ENCODE measurements at places on chromosomes 7 and 10. TPM values are rescaled to one million over a fixed set of nuclear protein-coding genes. Genes with fewer than 3 reads are reported as not detected.

- no peak for DNase-seq
These were observed 110.7 kb downstream of the ZNF467 start for GRCh38 chr7:149662591-149663095.

DNA sequence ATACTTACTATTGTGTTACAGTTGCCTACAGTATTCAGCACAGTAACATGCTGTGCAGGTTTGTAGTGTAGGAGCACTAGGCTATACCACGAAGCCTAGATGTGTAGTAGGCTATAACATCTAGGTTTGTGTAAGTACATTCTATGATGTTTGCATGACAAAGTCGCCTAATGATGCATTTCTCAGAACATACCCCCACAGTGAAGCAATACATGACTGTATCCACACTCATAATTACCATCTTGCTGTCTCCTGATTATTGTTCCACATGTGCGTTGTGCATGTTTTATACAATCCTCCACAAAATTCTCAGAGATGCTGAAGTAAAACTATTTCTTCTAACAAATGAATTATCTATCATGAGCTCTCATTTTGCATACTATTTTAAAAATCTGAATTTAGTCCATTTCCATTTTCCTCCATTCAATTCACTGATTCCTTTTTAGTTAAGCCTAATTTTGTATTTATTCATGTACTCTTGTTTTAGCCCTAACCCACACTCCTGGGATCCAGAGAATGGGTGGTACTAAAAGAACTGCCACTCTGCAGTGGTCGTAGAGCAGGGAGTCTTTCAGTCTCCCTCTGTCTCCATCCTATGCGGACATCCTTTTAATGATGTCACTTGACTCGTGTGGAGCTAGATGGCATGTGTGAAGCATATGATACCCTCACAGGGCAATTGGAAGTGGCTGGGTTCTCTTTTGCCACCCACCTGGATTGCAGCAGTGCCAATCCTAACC lies 67.6 kb upstream of the CAV2 start:
- DNase-seq: no peak

GRCh38 chr7:127850195-127850594 lies 181.0 kb downstream of the LRRC4 start:
- DNase-seq: no peak

- DNase-seq: no peak
These were observed 202.7 kb downstream of the TAX1BP1 start for GRCh38 chr7:27942711-27943110.

GRCh38 chr7:158495216-158495615 lies 92.4 kb downstream of the PTPRN2 start:
- DNase-seq: no peak

- DNase-seq: no peak
These were observed 115.6 kb downstream of the DPP6 start for GRCh38 chr7:154167807-154168206.

- DNase-seq: no peak
These were observed 135.8 kb downstream of the RAMP3 start for GRCh38 chr7:45293295-45293942.

GRCh38 chr10:103417601-103418000 lies 21.2 kb downstream of the PDCD11 start:
- DNase-seq: no peak

GRCh38 chr7:127233630-127234029 lies 19.1 kb downstream of the GRM8 start:
- no peak for DNase-seq

DNA sequence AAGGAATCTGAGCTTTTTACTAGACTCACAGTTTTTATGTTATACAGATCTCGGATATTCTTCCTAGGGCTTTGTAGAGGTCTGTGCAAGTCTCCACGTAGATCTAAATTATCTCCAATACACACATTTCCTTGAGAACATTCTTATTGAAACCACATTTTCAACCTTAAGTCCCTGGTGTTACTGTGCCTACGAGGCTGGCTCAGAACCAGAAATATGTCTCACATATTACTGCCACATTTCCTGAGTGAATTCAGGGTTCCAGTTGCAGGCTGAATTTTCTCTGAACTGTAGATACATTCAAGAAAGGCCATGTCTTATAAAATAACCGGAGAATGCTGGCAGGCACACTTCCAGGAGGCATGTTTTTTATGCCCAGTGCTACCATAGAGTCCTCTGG lies 46.5 kb downstream of the INHBA start:
- no peak for DNase-seq

- no peak for DNase-seq
These were observed 1042.0 kb downstream of the DNAJB9 start for GRCh38 chr7:109611656-109612055.

- DNase-seq: peak; percentile 68
These were observed 74.7 kb downstream of the CACNB2 start for GRCh38 chr10:18214691-18215563.

DNA sequence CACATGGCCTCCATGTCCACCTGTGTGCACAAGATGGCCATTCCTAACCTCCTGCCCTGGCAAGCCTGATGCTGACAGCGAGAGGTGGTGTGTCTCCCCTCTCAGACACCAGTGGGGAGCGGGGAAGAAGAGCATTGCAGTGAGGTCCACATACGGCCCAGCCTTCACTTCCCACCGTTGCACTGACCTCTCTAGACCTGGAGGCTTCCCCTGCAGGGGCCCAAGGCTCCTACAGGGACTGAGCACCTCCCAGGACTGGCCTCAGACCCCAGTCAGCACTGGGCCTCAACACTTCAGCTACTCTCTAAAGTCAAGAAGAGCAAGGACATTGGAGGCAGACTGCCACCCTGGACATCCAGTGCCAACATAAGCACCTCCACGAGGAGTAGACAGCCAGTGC lies 15.9 kb downstream of the STK32C start:
- no peak for DNase-seq

GRCh38 chr7:5217851-5218331 lies 27.9 kb downstream of the WIPI2 start:
- DNase-seq: no peak

DNA sequence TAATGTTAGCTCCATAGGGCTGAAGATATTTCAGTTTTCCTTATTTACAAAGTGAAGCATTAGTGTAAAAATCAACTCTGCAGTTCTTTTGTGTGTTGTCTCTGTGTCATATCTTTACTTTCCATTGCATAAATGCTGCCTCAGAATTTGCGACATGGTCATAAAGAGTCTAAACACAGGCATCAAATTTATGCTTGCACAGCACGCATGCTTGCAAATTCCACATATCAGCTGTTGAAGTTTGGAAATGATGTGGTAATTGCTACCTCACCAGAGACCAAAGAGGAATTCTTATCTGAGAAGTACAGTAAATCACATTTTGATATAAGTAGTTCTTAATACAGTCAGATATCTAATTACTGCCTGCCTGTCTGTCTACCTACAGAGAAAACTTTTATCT lies 348.2 kb upstream of the GRM3 start:
- no peak for DNase-seq

- DNase-seq: no peak
These were observed 276.3 kb downstream of the HPSE2 start for GRCh38 chr10:98959379-98959778.

DNA sequence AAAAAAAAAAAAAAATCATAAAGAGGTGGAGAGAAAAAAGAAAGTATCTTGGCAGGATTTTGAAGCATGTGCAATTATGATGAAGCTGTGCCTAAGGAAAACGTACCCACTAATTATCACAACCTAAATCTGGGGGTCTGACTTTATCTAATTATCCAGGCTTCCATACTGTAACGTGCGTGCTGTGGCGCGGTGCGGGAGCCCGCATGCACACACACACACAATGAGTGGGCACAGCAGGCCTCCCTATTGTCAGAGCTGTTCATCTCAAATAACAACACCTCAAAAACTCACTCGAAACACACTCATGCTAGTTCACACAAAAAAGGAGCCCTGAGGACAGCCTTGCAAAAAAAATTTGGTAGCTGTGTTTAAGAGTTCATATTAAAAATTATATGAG lies 31.9 kb downstream of the BEND7 start:
- no peak for DNase-seq

DNA sequence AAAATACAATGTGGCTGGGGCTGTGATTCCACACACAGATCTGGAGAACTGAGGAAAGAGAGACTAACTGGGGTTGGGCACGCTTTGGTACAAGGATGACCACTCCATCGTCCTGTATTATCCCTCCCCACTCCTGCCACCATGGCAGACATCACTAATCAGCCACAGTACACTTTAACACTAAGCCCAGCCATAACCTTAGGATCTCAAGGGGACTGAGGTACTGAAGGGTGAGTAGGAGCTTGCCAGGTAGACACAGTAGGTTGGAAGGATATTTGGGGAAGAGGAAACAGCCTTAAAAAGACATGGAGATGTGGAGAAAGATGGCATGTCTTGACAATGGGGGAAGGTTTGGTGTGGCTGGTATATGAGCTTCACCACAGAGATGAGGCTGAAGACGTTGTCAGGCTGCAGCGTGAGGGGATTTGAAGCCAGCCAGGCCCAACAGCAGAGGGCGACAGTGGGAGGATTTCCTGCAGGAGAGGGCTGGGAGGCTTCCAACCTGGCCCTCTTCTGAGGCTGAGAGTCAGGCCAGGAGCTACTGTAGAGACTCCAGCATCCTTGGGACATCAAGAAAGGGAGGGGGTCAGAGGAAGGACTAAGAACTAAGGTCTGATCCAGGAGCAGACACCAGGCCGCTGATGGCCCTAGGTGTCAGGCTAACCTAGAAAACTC lies 58.6 kb upstream of the COL13A1 start:
- no peak for DNase-seq

DNA sequence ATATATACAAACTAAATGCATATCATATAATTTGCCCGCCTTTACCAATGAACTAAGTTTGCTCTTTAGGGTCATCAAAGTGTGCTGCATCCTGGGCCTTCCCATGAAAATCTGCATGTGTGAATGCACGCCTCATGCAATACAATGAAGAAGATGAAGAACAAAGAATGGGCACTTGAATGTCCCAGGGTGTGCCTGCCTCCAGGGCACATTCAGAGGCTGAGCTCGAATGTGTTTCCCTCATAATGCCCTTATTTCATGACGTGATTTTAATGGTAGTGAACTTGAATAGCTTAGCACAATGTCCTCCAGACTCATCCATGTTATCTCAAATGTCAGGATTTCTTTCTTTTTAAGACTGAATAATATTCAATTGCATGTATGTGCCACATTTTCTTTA lies 824.9 kb downstream of the TNS3 start:
- DNase-seq: no peak

GRCh38 chr10:48901319-48901718 lies 38.3 kb downstream of the LRRC18 start:
- DNase-seq: no peak

- DNase-seq: no peak
These were observed 61.2 kb upstream of the INPP5A start for GRCh38 chr10:132476146-132477065.

DNA sequence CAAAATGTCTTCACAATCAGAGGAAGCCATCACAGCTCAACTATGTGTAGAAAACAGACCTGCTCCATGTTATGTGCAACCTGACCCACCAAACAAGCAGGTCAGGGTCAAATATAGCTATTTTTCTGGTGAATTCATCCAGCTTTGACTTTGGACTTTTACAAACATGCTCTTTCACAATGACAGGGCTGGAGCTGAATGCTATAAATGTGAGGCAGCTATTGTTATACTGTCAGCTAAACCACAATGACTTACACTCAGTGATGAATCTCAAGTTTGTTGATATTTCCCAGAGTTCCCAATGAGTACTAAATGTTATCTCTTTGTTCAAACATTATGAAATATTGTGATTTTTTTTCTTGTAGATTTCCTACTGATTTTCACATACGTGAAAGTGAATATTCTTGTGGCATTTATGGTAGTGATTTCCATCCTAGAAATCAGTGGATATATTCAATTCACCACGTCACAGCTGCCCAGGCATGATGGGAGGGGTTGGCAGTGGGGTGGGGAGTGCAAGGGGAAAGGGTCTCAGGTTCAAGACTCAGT lies 2.5 kb upstream of the ITIH2 start:
- no peak for DNase-seq

- no peak for DNase-seq
These were observed 22.4 kb downstream of the STN1 start for GRCh38 chr10:103895411-103896186.

GRCh38 chr10:71735709-71736569 lies 16.4 kb upstream of the C10orf105 start:
- no peak for DNase-seq

DNA sequence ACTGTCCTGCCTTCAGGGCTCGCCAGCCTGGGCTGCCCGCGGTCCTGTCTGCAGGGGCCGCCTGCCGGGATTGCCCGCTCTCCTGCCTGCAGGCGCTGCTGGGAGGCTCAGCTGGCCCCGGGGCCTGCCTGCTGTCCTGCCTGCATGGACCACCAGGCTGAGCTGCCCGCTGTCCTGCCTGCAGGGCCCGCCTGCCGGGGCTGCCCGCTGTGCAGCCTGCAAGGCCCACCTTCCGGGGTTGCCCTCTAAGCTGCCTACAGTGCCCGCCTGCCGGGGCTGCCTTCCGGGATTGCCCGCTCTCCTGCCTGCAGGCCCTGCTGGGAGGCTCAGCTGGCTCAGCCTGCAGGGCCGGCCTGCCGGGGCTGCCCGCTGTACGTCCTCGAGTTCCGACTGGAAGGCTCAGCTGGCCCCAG lies 164.4 kb downstream of the GLRX3 start:
- no peak for DNase-seq

- DNase-seq: no peak
These were observed 836 bp downstream of the KMT2E start for GRCh38 chr7:105014693-105015389.

- no peak for DNase-seq
These were observed 42.4 kb upstream of the HGF start for GRCh38 chr7:81811956-81812865.

GRCh38 chr7:8921807-8922206 lies 488.4 kb downstream of the NXPH1 start:
- no peak for DNase-seq

DNA sequence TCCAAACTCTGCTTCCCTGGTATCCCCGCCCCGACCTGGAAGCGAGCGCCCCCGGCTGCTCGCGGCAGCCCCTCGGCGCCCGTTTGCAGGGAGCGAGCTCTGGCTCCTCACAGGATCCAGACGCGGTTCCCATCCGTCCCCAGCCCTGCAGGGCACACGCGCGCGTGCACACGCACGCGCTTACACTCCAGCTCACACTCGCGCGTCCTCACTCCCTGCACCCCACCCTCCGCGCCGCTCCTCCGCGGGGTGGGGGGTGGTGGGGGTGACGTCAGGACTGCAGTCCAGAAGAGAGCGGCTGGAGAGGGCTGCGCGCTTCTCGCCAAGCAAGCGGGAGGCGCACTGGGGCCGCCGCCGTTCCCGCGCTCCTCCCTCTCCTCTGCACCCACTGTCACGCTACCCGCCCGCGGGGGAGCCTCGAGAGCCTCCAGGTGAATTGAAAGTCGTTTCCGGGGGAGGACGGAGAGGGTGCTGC lies 255.6 kb downstream of the OTUD1 start:
- peak; percentile 35 for DNase-seq

- no peak for DNase-seq
These were observed 69.5 kb upstream of the CUX1 start for GRCh38 chr7:101747879-101748345.

The CD36 gene
- 24.1 TPM for polyA plus RNA-seq

The GIMAP4 gene
- 41.1 TPM for polyA plus RNA-seq

The HOXA2 gene
- polyA plus RNA-seq: 1.3 TPM

The SLC29A4 gene
- polyA plus RNA-seq: 3.6 TPM

The ADRA2A gene
- polyA plus RNA-seq: 15.0 TPM

The CALU gene
- 173 TPM for polyA plus RNA-seq

The TUBAL3 gene
- polyA plus RNA-seq: 0.05 TPM

The MPP7 gene
- 14.2 TPM for polyA plus RNA-seq

The CTAGE15 gene
- polyA plus RNA-seq: 0.08 TPM

The ELAPOR2 gene
- 8.0 TPM for polyA plus RNA-seq
